ENCODE measurements at places on chromosomes 3 and 15.

DNA sequence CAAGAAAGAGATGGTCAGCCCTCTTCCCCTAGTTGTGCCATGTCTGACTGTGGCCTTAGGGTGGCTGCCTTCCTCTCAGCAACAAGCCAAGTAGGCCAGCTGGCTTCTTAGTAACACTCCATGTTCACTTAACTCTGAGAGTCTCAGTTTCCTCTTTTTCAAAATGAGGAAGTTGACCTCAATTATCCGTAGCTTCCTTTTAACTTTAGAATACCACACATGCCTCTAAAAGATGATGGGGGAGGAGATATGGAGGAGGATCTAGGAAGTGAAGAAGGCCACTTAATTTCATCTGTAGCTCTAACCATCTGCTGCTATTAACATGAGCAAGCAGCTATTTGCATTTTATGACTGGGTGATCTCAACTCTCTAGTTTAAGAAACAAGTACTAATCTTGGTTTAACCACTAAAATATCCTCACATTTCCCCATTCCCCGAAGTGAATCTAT, 32.9 kb downstream of the CD200R1L start:
- DNase-seq: no peak

DNA sequence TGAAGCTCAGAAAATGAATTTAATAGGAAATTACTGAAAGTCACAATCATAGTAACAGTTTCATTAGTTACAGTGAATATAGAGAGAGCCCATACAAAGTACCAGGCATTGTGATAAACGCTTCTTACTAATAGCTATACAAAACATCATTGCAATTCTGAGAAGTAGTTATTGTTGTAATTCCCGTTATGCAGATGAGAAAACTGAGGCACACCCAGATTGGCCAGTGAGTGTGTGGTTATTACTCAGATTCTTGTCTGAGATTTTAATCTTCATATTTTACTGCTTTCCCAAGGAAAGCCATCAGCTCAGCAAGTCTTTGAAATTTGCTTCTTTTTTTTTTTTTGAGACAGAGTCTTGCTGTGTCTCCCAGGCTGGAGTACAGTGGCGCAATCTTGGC, 14.3 kb downstream of the FLNB start:
- no peak for DNase-seq

GRCh38 chr3:162338514-162338913, 841.9 kb downstream of the OTOL1 start:
- DNase-seq: no peak

- no peak for DNase-seq
Measured at GRCh38 chr15:30921781-30922479, 18.2 kb downstream of the FAN1 start.

DNA sequence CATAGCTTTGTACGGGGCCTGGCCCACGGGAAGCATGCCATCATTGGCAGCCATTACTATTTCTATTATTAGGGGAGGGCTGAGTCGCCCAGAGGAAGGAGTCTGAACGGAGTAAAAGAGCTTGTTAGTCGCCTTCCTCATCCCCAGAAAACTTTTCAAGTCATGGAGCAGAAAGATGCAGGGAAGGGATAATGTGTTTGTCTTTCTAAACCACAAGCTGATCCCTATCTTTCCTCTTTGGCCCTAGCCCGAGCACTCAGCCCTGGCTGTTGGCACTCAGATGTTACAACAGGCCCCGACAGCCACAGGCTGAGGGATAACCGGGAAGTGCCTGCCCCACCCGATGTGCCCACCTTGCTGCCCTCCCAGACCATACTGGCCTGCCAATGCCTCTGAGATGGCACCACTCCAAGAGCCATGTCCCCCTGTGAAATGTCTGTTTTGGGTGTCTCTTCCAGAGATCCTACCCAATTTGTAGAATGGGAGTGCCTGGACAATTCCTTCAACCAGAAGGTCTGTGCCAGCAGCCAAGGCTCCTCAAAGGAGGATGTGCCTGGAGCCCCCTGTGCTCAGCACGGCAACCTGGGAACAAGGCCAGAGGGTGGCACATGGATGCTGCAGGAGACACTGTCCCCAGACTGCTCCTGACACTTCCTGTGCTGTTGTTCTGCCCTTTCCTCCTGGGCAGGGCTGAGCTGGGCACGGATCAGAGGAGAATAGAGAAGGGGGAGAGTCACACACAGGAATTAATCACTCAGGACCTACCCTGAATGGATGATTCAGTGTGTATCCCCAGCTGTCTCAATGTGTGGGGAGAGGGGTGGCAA, 10.8 kb downstream of the PAK6 start:
- peak; percentile 53 for DNase-seq

GRCh38 chr15:62573876-62574275, 408.8 kb upstream of the C2CD4B start:
- peak; percentile 53 for DNase-seq

DNA sequence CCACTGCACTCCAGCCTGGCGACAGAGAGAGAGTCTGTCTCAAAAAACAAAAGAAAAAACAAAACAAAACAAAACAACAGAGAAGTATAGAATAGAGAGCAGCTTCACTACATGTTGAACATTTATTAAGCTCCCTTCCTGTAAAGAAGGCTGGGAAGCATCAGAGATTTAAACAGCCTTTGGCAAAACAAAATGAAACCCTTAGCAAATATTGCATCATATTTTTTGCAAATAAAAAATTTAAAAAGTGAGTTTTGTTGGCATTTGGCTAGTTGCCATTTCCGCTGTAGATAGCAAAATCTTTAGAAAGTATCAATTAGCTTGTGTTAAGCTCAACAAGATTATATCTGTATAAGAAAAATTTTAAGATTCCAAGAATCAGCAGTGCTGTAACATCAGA, 151.2 kb downstream of the SERPINI1 start:
- peak; percentile 31 for DNase-seq

GRCh38 chr15:74274470-74275038, 38.4 kb downstream of the CCDC33 start:
- DNase-seq: no peak

DNA sequence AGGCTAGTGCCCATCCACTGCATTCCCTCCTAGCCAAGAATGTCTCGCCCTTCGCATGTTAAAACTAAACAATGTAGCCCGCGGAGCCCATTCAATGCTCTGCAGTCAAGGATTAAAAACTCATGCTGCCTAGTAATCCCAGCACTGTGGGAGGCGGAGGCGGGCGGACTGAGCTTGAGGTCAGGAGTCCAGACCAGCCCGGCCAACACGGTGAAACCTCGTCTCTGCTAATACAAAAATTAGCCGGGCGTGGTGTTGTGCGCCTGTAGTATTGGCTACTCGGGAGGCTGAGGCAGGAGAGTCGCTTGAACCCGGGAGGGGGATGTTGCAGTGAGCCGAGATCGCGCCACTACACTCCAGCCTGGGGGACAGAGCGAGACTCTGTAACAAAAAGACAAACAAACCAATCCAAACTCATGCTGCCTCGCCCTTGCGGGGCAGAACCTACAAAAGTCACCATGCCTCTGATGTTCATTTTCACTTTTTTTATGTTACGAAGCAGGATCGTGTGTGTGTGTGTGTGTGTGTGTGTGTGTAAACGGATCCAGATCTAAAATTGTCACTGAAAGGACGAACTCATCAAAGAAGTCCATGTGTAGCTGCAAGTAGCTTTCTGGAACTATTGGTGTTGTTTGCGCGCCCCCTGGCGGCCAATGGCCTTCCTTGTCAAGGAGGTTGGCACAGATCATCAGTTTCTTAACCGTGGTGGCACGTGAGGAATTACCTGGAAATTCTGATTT, 54.8 kb upstream of the SPESP1 start:
- DNase-seq: peak; percentile 84
